ENCODE measurements at places on chromosomes 7 and 10. TPM values are rescaled to one million over a fixed set of nuclear protein-coding genes. Genes with fewer than 3 reads are reported as not detected.

GDF2 gene
- not detected for total RNA-seq

TMEM176A gene
- total RNA-seq, result 0.45 TPM

DNA sequence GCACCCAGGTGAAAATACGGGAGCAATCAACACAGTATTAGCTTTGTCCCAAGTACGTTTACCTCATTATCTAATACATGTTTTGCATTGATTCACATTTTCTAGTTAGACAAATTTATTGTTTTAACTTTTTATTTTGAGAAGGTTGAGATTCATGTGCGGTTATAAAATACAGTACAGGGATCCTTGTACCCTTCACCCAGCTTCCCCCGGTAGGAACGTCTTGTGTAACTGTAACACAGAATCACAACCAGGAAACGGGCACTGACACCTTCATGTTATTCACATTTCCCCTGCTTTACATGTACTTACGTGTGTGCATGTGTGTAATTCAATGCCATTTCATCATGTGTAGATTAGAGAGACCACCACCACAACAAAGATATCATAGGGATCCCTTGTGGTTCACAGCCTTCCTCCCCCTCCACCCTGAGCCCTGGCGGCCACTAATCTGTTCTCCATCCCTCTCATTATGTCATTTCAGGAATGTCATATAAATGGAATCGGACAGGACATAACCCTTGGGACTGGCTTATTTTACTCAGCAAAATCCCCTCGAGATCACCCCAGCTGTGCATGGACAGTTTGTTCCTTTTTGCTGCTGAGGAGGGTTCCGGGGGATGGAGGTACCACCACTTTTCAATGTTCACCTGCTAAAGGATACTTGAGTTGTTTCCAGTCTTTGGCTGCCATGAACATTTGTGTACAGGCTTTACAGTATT lies 46.5 kb upstream of the C10orf71 start:
- H3K4me3 ChIP-seq, result no peak overlapping the region
- no peak for ATAC-seq
- H3K4me1 ChIP-seq, result no peaks in the 10 kb centered on the region
- H3K27ac ChIP-seq, result no peak overlapping the region
- no peaks in the 10 kb centered on the region for H3K27me3 ChIP-seq
- no peaks in the 10 kb centered on the region for H3K36me3 ChIP-seq

DNA sequence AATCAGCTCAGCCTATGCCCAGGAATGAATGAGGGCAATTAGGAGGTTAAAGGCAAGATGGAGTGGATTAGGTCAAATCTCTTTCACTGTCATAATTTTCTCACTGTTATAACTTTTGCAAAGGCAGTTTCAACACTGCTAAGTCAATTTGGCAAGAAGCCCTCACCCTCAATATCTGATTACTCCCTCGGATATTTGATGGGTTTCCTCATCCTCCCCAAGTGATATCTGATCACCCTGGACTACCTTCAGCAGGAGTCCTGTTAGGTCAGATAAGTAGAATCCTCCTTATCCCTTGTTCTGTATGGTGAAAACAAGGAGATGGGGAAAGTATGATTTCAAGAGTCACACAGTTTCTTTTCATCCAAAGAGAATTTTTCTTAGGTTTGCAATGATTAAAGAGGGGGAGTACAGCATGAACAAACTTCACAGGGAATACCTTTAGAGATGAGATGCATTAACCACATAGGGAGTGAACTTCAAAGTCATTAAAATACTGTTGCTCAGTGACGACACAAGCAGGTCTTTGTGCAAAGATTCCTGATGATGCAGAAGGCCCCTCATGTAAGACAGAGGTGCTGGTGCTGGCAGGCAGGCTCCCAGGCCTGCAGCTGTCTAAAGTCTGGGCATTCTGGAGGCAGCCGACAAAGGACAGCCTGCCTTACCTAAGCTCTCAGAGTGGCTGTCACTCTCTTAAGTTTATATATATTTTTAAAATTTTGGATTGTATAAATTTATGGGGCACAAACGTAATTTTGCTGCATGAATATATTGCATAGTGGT lies 75.4 kb upstream of the POM121L12 start:
- H3K36me3 ChIP-seq, result no peaks in the 10 kb centered on the region
- no peaks in the 10 kb centered on the region for H3K4me1 ChIP-seq
- H3K27me3 ChIP-seq, result no peaks in the 10 kb centered on the region
- no peak for ATAC-seq
- H3K27ac ChIP-seq, result no peak overlapping the region
- no peak overlapping the region for H3K4me3 ChIP-seq

- peak overlapping the region; percentile 90 for H3K4me3 ChIP-seq
- H3K27ac ChIP-seq, result peak overlapping the region; percentile 97
- H3K4me1 ChIP-seq, result peaks cover 57% of the 10 kb centered on the region
- no peaks in the 10 kb centered on the region for H3K27me3 ChIP-seq
- ATAC-seq, result no peak
- H3K36me3 ChIP-seq, result no peaks in the 10 kb centered on the region
These were observed 11.8 kb upstream of the PDCD4 start for GRCh38 chr10:110859973-110860376.

- peaks cover 12% of the 10 kb centered on the region for H3K27me3 ChIP-seq
- no peak overlapping the region for H3K4me3 ChIP-seq
- no peaks in the 10 kb centered on the region for H3K4me1 ChIP-seq
- no peak overlapping the region for H3K27ac ChIP-seq
- H3K36me3 ChIP-seq, result no peaks in the 10 kb centered on the region
These were observed 59.5 kb upstream of the CAV2 start for GRCh38 chr7:116439841-116440549.

GRCh38 chr10:87842220-87842641 lies 21.1 kb downstream of the KLLN start:
- H3K4me3 ChIP-seq, result no peak overlapping the region
- H3K36me3 ChIP-seq, result no peaks in the 10 kb centered on the region
- peak; percentile 89 for ATAC-seq
- no peak overlapping the region for H3K27ac ChIP-seq
- no peaks in the 10 kb centered on the region for H3K27me3 ChIP-seq
- H3K4me1 ChIP-seq, result no peaks in the 10 kb centered on the region

GRCh38 chr10:101218351-101219138 lies 10.7 kb downstream of the LBX1 start:
- H3K4me3 ChIP-seq, result no peak overlapping the region
- H3K36me3 ChIP-seq, result no peaks in the 10 kb centered on the region
- peaks cover 5% of the 10 kb centered on the region for H3K4me1 ChIP-seq

- H3K27me3 ChIP-seq, result no peaks in the 10 kb centered on the region
- ATAC-seq, result peak; percentile 90
- H3K36me3 ChIP-seq, result no peaks in the 10 kb centered on the region
- peak overlapping the region; percentile 45 for H3K4me3 ChIP-seq
These were observed 46.9 kb downstream of the AHCYL2 start for GRCh38 chr7:129271500-129272355.
